NCI-H2171 (cell line): ENCODE measurements at places on chromosomes 5 and 9.

GRCh38 chr5:52073993-52074689 lies 690.9 kb downstream of the ISL1 start:
- DNase-seq = no peak

DNA sequence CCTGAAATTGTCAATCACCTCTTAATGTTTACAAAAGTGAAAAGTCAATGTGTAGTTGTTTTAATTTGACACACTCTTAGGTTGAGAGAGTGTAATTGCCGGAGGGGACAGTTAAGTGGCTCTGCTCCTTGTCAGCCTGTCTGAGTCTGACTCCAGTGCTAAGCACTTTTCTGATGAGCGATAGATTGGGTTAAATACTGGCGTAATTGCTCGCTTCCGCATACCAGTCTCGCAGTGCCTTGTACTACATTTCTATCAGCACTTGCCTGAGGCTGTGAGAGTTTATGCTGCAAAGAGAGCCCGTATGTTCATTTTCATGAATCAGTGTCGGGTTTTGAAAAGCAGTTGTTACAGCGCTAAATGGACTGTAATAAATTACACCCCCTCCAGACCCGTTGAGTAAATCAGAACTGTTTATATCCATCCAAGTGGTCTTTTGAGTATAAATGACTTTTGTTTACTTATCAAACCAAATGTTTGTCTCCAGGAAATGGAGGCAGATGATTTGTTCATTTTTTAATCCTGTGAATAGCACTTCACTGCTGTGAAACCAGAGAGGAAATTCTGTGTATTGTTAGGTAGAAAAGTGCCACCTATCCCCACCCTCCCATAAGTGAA lies 41.0 kb upstream of the DMRT3 start:
- DNase-seq = no peak

DNA sequence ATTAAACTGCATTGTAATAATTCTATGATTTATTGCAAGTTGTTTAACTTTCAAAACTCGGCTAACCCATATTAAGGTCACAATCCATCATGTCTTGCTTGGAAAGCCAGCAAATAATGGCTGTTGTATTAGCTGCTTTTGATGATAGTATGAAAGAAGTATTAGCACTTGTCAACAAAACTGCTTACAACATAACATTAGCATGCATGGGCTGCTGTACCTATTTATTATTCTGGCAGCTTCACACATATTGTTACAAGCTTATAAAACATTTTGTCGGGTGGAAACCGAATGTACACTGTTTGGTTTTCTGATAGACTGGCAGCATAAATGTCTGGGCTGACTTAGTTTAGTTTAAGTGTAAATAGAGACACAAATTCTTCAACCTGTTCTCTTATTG lies 378.3 kb downstream of the KIAA0825 start:
- no peak for DNase-seq

DNA sequence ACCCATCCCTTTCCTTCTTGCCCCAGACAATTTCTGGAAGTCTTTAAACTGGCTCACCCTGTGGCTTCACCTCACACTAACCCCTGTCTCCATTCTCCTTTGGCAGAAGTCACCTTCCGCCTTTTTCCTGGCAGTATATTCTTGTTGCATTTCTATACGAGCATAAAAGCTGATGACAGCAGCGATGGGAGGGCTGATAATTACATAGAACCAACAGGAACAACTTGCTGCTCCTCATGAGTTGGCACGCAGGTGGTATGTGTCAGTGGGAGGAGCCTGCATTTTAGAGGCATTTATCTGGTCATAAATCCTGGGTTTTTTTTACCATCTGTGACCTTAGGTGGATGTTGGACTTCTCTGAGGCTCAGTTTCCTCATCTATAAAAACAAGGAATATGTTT lies 61.4 kb upstream of the CKMT2 start:
- DNase-seq = no peak

DNA sequence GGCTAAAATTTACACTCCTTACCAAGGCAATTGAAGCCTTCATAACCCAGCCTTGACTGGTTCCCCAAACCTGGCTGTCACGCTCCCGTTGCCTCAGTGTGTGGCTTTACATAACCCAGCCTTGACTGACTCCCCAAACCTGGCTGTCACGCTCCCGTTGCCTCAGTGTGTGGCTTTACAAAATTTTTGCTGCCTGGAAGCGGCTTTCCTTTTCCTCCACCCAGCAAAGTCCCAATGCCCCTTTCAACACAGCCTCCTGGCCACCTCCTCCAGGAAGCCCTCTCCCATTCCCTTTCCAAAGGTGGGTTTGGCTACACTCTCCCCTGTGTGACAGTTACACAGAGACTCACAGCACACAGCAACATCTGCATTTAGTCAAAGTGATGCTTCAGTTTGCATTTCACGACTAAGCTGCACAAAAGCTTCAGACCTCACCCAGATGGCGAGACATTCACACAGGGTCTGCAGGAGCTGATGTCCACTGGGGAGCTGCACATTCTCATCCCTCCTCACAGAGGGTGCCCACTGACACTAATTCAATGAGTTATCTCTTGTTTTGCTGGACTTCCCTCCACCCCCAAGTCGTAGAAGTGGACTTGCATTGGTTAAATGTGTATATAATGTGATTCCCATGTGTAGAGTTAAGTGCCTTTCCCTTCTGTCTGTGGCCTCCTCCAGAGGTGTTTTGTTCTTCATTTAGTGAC lies 156.6 kb upstream of the PHYKPL start:
- no peak for DNase-seq

GRCh38 chr5:126987271-126987899 lies 43.0 kb downstream of the MARCHF3 start:
- DNase-seq = no peak

GRCh38 chr5:57887851-57888621 lies 405.4 kb upstream of the ACTBL2 start:
- peak; percentile 18 for DNase-seq

DNA sequence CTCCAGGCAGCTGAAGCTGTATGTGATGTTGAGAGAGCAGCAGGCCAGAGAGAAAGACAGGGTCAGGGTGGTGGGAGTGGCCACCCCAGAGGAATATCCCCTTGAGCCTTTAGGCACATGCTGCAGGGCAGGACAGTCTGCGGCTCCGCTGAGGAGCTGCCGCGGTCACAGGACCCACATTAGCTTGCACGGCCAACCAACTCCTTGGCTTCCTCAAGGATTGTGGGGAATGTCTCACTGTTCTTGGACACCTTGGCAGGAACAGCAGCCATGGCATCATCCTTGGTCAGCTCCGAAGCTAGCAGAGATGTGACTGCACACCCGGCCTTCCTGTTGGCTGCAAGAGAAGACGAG lies 27.8 kb downstream of the PCDHGC5 start:
- no peak for DNase-seq

DNA sequence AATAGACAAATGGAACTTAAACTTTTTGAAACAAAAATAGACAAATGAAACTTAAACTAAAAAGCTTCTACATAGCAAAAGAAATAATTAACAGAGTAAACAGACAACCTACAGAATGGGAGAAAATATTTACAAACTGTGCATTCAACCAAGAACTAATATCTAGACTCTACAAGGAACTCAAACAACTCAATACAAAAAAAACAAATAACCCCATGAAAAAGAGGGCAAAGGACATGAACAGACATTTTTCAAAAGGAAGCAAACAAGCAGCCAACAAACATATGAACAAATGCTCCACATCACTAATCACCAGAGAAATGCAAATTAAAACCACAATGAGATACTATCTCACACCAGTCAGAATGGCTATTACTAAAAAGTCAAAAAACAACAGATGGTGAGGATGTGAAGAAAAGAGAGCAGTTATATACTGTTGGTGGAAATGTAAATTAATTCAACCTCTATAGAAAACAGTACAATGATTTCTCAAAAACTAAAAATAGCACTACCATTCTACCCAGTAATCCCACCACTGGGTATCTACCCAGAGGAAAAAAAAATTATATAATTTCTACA lies 170.8 kb upstream of the RGMB start:
- no peak for DNase-seq

GRCh38 chr5:1344975-1345838 lies at the start of gene CLPTM1L:
Gene CLPTM1L, minus strand, starts transcription at chr5:1345099. Its CDS starts 258 bp downstream, at chr5:1344841.
- peak; percentile 95 for DNase-seq

GRCh38 chr9:89845862-89846261 lies 241.1 kb downstream of the GADD45G start:
- no peak for DNase-seq
